ENCODE measurements at places on chromosomes 11 and 22.
A peak's percentile ranks its signal among the peaks of the same experiment; 100 is the strongest.

GRCh38 chr11:36292311-36292722 is 3.1 kb upstream of the COMMD9 start:
- DNase-seq = peak; percentile 73

DNA sequence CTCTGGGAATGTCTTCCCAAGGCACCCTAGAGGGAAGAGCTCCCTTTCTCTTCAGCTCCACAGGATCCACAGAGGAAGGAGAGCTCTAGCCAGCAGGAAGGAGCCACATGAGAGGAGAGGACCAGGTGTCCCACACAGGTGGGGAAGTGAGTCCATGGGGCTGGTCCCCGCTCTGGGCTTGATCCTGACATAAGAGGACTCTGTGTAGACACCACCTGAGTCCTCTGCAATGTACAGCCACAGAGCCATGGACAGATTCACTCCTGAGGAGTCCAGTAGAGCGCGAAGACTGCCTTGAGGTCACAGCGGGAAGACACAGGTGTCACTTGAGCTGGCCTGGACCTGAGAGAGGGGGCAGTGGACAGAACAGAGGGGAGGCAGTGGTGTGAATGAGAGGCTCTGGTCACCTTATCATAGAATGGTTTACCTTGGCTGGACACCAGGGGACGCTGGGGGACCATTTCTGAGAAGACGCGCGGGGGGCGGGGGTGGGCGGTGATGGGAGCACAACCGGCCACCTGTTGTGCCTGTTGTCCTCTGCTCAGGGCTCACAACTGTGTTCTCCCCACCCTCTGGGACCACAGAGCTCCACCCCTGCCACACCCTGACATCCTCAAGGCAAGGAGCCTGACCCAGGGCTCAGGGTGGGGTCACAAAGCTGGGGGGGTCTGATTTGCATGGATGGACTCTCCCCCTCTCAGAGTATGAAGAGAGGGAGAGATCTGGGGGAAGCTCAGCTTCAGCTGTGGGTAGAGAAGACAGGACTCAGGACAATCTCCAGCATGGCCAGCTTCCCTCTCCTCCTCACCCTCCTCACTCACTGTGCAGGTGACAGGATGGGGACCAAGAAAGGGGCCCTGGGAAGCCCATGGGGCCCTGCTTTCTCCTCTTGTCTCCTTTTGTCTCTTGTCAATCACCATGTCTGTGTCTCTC is 128.2 kb downstream of the ZNF280B start:
- peak; percentile 81 for DNase-seq

DNA sequence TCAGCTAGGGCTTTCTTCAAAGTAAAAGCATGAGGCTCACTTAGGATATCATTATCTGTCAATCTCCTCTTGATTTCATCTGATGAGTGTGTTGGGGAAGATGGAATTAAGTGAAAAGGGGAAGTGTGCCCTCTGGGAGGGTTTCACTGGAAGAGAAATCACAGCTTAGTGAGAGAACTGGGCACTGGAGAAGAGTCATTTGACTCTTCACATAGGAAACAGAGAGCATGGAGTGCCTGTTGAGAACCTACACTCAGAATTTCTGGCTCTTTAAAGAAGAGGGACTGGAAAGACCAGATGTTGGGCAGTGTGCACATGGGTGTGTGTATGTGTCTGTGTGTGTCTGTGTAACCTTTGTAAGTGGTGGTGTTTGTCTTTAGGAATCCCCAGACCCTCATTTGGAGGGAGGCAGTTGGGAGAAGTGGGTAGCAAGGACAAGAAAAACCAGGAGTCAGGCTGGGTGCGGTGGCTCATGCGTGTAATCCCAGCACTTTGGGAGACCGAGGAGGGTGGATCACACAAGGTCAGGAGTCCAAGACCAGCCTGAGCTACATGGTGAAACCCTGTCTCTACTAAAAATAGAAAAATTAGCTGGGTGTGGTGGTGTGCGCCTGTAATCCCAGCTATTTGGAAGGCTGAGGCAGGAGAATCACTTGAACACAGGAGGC is 10.0 kb downstream of the STX3 start:
- no peak for DNase-seq

- DNase-seq = no peak
Measured at GRCh38 chr11:103829596-103829995, 206.8 kb upstream of the DDI1 start.

GRCh38 chr11:117572671-117573070 is 224.3 kb downstream of the DSCAML1 start:
- no peak for DNase-seq

DNA sequence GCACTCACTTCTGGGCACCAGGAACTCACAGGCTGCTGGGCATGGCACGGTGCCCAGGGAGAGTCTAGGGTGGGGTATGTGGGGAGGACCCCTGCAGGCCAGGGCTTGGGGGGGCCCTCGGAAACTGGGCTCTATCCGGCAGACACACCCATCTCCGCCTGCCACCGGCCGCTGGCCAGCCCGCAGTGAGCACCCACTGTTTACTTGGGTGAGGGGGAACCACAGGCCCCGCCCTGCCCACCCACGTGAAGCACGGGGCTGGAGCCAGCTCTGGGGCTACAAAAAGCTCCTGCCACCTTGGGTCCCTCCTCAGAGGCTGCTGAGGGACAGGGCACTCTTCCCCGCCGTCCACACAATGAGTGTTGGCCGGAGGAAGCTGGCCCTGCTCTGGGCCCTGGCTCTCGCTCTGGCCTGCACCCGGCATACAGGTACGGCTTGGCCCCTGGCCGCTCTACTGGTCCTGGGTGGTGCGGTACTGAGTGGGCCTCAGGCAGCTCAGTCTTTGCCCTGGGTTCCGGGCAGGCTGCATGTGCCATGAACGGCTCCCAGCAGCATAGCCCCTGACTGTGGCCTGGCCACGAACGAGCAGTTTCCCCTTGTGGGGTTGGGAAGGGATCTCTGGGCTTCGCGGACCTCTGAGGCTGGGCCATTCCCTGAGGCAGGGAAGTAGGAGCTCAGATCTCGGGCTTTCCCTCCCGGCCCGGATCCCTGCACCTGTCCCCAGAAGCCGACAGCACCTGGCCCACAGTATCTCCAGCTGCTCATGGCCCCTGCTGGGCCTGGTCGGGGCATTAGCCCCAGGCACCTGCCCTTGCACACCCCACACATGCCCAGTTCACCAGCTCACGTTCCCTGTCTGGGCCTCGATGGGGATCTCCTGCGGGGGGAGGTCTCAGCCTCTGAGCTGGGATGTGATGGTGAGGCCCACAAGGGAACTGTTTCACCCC is at the start of gene MUC5AC:
MUC5AC (plus strand) TSS at position 309 of the 947 bp plus-strand sequence; CDS start at position 356, 47 bp downstream.
- DNase-seq = peak; percentile 67

DNA sequence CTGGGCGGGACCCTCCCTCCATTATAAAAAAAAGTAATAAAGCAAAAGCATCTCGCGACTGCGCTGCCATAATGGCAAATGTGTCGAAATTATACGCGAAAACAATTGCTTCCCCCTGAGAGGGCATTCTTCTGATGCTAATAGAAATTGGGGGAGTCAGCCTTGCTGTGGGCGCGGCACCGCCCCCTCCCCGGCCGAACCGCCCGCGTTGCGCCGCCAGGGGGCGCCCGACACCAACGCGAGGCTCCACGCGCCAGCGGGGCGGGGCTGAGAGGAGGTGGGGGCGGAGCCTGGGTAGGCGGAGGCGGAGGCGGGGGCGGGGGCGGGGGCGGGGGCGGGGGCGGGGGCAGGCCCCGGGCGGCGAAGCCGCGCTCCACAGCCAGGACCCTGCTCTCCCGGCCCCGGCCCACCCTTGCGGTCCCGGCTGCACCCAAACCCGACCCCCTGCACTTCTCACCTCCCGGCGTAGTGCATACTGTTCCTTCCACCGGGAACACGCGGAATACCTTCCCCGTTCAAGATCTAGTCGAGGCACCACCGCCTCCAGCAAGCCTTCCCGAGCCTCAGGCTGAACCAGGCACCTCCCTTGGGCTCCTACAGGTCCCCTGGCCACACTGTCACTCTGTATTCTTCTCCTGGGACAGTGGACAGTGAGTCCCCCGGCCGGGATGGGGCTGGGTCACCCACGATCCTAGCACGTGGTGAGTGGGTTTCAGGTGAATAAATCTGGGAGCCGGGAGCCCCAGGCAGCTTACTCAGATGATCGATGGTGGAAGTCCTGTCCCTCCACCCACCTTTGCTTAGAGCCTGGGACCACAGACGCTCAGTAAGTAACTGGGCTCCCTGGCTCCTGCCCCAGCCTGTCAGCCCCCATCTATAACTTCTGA is 15.5 kb upstream of the UPK3A start:
- DNase-seq = peak; percentile 96

GRCh38 chr11:91170711-91171110 is 947.9 kb upstream of the CHORDC1 start:
- DNase-seq = no peak

- no peak for DNase-seq
Measured at GRCh38 chr11:125257751-125258150, 93.2 kb downstream of the PKNOX2 start.

- peak; percentile 88 for DNase-seq
Measured at GRCh38 chr11:450809-451451, 851 bp downstream of the PTDSS2 start.

GRCh38 chr11:27158456-27159334 is 118.1 kb downstream of the BBOX1 start:
- DNase-seq = peak; percentile 45

GRCh38 chr11:102981324-102981910 is 25.9 kb upstream of the MMP13 start:
- DNase-seq = no peak
